Activated T-helper 1 cell treated with anti-CD3 and anti-CD28 coated beads, Interleukin-2, amount 50 U/mL, for 16 hours (primary cell): ENCODE measurements at places on chromosomes 5 and 9.

- DNase-seq: no peak
Observed at GRCh38 chr9:100601216-100601615, 23.3 kb downstream of the CAVIN4 start.

GRCh38 chr5:68306361-68307014, 90.9 kb downstream of the PIK3R1 start:
- DNase-seq: no peak

GRCh38 chr5:2166979-2167377, 284.3 kb upstream of the IRX4 start:
- DNase-seq: no peak

- no peak for DNase-seq
Observed at GRCh38 chr9:76610011-76610352, 151.0 kb downstream of the GCNT1 start.

GRCh38 chr5:98602534-98603112, 170.8 kb upstream of the RGMB start:
- no peak for DNase-seq

DNA sequence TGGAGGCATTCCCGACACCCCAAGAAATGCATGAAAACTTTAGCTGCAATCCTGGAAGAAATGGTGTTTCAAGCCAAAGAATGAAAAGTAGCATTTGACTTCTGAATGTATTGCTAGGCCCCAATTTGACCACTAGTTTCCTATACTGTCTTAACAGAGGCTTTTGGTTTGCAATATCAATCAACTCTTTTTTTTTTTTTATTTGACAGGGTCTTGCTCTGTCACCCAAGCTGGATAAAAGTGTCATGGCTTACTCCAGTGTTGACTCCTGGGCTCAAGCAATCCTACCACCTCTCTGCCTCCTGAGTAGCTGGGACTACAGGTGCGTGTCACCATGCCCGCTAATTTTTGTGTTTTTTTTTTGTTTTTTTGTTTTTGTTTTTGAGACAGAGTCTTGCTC, 3.2 kb upstream of the GPR107 start:
- DNase-seq: no peak

DNA sequence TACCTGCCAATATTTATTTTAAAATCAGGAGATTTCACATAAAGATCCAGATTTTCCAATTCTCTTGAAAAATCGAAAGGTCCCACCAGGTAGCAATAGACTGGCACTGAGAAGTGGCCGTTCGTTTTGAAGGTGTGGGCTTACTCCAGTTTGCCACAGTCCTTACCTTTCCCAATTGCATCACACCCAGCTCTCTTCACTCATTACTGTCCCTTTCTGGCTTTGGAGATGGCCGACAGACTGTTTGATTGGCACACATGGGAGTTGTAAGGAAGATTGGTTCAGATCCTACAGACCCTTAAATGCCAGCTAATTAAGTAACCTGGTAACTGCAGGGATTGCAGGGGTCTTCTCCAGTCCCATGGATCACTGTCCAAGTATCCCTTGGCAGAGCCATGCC, 68.7 kb upstream of the LARP1 start:
- DNase-seq: no peak

DNA sequence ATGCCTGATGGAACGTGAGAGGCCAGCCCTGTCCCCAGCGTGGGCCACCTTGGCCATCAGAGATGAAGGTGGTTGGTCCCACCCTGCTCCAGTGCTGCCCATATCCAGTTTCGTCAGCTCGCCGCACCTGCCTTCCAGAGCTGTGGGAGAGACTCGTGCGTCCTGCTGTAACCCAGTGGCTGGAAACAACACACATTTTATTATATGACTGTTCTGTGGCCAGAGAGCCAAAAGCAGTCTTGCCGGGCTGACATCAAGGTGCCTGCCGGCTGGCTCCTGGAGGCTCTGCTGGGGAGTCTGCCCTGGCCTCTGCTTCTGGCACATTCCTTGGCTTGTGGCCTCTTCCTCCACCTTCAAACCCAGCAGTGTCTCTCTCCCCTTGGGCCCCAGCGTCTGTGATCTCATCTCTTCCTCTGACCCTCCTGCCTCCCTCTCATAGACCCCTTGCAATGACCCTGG, 94.7 kb downstream of the RXRA start:
- DNase-seq: no peak

GRCh38 chr5:137751869-137752491, 2.2 kb downstream of the HNRNPA0 start:
- DNase-seq: no peak

DNA sequence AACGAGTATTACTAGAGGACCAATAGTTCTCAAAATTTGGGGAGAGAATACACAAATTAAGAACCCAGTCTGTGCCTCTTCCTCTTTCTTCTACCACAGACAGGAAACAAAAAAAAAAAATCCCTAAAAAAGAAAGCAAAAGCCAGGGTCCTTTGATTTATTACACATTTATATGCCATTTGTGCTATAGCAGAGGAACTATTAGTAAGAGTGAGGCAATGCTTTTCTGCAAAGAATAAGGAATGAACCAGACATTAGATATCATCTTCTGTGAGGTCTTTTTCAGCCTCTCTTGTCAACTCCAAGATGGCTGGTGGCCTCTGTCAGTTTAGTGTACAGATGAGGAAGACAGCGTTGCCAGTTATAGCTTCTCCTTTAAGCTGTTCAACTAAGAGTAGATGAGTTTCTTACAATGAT, 127.6 kb downstream of the RFX3 start:
- no peak for DNase-seq

DNA sequence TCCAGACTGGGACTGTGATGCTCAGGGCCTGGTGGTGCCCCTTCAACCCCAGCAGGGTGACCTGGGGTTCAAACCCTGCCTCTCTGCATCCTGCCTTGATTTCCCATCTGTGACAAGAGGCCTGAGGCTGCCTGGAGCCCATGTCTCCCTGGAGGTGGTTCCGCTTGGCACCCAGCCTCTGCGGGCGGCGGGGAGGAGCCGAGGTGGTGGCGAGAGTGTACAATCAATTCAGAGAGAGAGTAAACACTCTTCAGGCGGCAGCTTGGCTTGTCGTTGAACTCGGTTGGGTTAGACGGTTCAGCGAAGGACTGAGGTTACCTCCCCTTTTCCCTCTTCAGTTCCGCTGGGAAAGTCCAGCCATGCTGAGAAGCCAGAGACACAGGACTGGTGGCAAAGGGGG, 39.3 kb downstream of the NTNG2 start:
- DNase-seq: no peak

- DNase-seq: no peak
Observed at GRCh38 chr9:137552022-137552768, 516 bp downstream of the MRPL41 start.

- no peak for DNase-seq
Observed at GRCh38 chr5:107469064-107469463, 201.7 kb downstream of the EFNA5 start.

DNA sequence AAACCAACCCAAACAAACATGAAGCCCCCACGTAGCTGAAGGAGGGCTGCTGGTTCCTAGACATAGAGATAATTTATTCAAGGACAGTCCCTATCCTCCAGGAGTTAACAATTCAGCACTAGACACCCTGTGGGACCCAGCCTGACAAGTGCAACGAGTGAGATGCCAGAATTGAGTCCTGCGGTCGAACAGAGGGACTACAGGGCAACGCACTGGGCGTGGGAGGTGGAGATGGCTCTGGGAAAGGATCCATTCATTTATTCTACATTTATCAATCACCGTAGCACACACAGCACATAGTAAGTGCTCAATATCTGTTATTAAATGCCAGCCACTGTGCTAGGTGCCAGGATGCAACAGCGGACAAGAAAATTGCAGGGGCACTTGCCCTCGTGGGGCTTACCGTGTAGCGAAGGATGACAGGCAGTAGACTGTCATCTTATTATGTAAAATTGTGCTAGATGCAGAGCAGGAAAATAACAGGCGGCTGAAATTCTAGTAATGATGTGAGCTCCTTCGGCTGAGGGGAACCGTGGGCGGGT, 855 bp upstream of the ARHGAP26 start:
- DNase-seq: no peak

DNA sequence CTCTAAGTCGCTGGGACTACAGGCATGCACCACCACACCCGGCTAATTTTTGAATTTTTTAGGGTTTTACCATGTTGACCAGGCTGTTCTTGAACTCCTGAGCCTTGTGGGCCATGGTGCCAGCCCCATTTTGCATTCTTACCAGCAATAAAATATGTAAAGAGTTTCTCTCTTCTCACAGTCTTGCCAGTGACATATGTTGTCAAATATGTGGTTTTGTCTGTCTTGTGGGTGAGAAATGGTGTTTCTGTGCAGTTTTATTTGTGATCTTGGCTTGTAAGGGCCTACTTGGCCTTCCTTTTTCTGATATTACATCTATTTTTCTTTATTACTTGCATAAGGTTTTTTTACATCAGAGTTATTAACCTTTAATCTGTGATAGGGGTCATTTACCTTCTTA, 47.1 kb downstream of the SPIN1 start:
- no peak for DNase-seq

DNA sequence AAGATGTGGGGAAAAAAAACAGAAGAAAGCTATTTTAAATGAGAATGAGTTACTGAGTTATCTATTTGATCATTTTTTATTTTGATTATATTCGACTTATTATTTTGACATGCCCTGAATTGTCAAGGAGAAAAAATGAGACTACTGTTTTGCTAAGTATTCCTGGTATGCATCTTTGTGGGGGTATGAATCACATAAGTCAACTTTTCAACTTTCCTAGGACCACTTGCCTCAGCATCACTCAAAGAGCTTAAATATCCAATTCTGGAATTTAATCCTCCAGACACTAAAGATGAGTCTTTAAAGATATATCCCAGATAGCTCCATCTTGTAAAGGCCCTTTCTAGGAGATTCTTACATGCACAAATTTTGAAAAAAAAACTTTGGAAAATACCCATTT, 17.4 kb upstream of the SPDL1 start:
- DNase-seq: no peak

DNA sequence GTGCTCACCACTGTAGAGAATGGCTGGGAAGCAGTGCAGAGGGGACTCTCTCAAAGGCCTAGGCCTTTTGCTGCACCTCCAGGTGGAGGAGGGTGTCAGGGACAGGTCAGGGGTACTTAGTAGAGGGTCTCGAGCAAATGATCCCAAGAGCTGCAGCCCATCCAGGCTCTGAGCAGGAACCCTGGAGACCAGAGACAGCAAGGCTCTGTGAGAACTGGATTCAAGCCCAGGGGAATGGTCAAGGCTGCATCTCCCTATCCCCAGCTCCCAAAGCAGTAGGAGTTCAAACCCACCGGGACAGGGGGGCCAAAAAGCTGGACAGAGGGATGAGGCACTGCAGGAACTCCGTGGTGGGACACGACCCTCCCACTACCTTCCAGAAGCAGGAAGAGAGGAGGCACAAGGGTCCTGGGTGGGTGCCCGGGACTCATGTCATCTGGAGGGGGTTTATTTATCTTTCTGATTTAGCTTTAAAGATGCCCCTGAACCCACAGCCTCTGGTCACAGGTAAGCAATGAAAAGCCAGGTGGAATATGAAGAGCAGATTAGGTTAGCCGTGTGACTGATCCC, 124.8 kb downstream of the MVB12B start:
- DNase-seq: no peak

GRCh38 chr9:111298731-111299598, 31.1 kb downstream of the OR2K2 start:
- no peak for DNase-seq

DNA sequence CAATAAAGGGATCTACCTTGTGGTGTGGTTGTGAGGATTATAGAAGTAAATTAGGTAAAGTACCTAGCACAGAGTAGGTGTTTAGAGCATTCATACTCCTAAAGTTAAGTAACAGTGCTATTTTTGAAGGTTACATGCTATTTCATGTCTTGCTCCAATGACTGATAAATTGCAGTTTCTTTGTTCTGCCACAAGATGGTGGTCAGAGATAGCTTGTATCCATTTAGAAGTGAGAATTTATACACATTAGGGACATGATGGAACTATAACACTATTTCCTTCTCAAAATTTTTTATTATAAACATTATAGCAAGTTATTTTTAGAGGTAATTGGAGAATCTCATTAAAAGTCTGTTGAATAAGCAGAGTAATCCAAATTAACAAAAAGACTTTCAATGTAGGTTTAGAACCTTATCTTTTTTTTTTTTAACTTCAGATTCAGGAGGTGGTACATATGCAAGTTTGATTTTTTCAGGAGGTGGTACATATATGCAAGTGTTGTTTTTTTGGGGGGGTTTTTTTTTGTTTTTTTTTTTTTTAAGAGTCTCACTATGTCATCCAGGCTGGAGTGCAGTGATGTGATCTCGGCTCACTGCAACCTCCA, 17.1 kb downstream of the MTREX start:
- DNase-seq: no peak

- no peak for DNase-seq
Observed at GRCh38 chr5:2752821-2753439, 1.5 kb upstream of the IRX2 start.

- no peak for DNase-seq
Observed at GRCh38 chr9:88540251-88540763, 5.3 kb downstream of the NXNL2 start.

GRCh38 chr9:134922066-134922931, 4.6 kb upstream of the FCN1 start:
- no peak for DNase-seq

- no peak for DNase-seq
Observed at GRCh38 chr5:90184764-90185163, 224.8 kb downstream of the CETN3 start.

GRCh38 chr9:114218264-114219120, 63.2 kb downstream of the COL27A1 start:
- no peak for DNase-seq

GRCh38 chr5:117973785-117974184, 1014.6 kb downstream of the DTWD2 start:
- DNase-seq: no peak

DNA sequence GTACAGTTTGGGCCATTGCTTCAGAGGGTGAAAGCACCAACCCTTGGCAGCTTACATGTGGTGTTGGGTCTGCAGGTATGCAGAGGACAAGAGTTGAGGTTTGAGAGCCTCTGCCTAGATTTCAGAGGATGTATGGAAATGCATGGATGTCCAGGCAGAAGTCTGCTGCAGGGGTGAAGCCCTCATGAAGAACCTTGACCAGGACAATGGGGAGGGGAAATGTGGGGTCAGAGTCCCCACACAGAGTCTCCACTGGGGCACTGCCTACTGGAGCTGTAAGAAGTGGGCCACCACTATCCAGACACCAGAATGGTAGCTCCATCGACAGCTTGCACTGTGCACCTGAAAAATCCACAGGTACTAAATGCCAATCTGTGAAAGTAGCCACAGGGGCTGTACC, 113.6 kb upstream of the SPATA31C2 start:
- DNase-seq: no peak
